Stimulated activated CD4-positive, alpha-beta T cell treated with anti-CD3 and anti-CD28 coated beads, TNF-alpha, amount 100 ng/mL, for 24 hours (primary cell): ENCODE measurements at places on chromosomes 12 and 14.

DNA sequence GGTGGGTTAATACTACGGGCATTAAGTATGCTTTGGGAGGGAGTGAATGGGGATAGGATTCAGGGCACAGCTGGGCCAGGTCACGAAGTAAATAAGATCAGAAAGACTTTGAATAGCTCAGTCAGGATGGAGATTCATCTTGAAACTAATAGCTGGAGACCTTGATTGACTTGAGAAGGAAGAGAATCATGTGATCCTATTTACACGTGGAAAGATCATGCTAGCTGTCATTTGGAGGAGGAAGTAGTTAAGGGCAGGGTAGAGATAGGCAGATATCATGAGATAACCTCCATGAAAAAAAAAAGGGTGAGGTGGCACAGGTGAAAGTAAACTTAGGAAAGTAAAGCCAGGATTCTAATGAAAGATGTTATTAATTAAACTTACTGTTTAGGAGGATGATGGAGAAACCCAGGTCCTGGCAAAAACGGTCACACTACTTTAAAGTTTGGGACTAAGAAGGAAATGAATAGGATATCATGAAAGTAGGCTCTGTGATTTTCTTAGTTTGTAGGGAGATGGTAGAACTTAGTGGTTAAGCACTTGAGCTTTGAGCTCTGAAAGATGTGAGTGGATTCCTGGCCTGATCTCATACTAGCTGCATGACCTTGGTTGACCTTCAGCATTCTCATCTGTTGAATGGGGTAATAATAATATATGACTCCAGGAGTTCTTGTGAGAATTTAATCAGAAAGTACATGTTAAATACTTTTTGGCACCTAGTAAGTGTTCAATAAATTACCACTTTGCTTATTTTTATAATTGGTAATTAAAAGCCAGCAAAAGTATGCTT is 439.0 kb downstream of the NRXN3 start:
- no peak for DNase-seq

DNA sequence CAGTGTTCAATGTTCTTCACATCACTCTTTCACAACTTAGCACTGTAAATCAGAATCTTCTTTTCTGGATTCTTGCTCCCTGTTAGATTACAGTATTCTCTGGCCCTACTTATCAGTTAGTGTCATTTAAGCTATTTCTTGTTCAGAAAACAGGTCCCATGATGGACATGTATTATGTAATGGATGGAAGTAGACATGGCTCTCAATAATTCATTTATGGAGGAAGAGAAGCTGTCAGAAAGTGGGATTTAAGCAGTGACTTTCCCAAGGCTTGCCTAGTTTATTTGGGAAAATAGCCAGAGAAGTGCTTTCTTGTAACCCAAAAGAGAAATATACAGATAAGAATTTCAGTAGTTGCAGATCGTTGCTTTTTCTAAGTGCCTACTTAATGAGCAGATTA is 1.6 kb downstream of the ERC1 start:
- no peak for DNase-seq

- DNase-seq, result no peak
Measured at GRCh38 chr14:53193193-53193592, 40.1 kb upstream of the DDHD1 start.

DNA sequence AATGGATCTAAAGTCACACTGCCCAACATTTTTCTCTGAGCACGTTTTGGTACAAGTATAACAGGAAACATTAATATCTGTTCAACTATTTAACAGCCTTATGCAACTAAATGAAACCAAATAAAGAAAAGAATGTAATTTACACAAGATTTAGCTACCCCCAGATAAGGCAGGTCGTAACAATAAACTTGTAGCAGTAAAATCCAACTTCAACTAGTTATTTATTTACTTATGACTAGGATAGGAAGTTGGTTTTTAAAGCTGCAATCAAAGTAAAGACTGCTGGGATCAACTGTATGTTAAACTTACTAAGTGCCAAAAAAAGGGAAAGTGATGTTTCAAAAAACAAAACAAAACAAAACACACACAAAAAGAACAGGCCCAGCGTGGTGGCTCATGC is 30.9 kb downstream of the FERMT2 start:
- no peak for DNase-seq

DNA sequence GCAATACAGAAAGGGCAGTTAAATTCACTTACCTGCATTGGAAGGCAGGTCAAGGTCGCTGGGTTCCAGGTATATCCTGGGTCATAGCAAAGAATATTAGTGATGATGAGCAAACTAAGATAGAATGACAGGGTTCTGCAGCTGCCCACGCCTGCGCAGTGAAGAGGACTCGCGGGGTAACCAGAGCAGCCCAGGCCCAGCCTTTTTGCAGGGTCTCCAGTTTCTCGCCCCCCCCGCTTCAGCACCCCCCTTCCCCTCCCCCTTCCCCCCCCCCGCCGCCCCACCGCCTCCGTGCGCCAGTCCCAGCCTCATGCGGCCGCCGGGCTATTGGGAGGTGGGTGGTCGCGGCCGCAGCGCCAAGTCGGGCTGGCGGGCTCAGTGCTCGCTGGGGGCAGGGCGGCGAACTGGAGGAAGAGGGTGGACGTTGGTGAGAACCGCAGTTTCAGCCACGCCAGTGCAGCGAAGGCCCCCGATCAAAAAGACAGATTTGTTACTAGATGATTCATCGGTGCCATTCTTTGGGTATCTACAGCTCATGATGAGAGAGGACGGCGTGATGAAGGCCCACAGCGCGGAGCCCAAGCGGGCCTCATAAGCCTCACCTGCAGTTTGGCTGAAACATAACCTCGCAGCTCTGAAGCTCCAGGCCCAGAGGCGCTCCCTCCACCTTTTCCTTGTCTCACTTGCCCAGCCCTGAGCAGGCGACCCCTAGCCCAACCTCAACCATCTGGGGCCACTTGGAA is 20.2 kb downstream of the SLC2A3 start:
- no peak for DNase-seq

DNA sequence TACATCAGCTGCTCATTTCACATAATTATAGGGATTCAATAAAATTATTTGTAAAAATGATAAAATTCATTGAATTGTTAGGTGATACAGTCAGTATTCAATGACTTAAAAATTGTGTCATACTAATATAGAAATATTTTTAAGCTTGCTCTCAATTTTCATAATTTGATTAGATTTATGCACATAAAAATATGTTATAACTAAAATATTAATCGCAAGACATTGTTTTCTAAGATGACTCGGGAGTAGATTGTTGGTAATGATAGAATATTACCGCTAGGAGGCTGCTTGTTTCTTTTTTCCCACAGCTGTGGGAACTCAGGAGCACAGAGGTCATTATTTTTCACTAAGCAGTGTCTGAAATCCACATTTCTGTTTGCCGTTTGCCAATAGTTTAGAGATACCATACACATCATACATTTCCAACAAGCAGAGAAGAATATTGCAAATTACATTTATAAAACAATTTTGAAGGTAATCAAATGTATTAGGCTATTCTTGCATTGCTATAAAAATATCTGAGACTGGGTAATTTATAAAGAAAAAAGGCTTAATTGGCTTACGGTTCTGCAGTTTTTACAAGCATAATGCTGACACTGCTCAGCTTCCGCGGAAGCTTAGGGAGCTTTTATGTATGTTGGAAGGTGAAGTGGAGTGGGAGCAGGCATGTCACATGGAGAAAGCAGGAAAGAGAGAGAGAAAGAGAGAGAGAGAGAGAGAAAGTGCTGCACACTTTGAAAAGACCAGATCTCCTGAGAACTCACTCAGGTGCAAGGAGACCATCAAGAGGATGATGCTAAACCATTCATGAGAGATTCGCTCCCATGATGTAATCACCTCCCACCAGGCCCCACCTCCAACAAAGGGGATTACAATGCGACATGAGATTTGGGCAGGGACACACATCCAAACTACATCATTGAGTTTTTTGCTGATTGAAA is 9.2 kb downstream of the CD69 start:
- DNase-seq, result no peak

DNA sequence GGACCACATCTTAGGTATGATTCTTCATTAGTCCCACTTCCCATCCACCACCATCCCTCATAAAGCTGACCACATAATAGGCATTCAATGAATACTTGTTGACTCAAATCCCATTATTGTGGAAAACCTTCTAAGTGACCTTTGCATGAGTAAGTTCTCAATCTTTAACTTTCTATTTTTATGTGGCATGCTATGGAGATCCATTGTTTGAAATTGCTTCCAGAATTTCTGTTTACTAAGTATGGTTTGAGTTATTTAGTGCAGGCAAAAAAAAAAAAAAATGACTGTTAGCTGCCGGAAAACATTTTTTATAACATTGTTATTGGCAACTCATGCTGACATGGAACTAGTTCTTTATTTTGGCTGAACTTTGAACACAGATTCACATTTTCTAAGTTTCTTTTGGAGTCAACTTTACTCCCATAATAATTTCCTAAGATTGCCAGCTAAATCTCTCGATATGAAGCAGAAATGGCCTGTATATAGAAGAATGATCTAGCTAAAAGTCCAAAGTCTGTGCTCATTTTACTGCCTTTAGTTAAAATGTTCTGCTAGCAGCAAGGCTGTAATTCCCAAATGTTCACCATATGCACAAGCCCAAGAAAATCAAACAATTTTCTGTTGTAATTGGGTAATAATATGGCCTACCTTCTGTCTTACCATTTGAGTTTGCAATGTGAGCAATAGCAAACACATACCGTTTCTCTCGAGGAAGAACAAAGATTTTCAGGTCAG is 77.9 kb downstream of the PTGER2 start:
- DNase-seq, result no peak

- no peak for DNase-seq
Measured at GRCh38 chr12:4025181-4026019, 152.2 kb upstream of the PARP11 start.

DNA sequence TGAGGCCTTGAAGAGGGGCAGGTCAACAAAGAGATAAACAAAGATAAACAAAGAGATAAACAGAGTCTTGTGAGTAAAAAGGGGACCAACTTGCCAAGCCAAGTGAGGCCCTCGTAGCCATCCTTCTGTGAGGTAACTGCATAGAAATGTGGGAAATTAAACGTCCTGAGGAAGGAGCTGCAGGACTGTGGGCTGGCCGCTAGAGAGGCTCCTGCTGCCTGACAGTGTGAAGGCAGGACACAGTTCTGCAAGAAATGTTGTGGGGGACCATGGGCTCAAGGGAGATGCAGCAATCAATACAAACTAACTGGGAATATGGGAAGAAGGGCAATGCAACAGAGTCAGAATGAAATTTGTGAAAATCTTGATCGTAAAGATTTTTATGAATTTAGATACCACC is 91.9 kb downstream of the SLC8A3 start:
- DNase-seq, result no peak

DNA sequence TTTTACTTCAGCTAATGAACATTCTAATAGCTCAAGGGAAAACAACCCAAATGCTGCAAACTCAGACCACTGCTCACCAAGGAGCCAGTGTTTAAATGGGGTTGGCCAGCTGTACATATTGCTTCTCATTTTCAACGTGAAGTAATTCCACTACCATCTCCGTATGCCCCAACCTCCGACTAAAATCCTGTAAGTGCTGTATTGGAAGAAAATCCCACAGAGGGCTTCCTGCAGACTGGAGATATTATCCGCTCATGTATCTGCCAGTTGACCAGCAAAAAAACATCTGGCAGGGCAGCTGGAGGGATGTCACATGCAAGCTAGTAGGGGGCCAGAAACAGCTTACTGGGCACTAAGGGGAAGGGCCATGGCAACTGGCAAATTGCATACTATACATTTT is 485.0 kb downstream of the SNAPC1 start:
- no peak for DNase-seq

DNA sequence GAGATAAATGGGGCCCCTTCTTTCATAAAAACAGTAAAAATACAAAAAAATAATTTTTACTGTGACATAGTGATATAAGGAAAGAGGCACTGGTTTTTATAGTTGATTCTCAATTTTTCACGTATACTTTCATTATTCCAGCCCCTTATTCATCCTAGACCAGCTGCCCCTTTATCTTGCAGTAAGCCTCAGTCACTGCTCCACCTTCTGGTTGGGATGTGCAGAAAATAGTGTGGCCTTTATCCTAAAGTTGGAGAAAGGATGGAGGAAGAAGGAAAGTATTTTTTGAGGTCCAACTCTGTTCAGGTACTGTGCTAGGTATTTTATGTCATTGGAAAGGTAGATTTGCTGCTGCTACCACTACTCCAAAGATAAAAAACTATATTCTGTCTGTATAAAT is 172.7 kb downstream of the ANO6 start:
- DNase-seq, result no peak

- no peak for DNase-seq
Measured at GRCh38 chr14:34027990-34028495, 77.2 kb upstream of the EGLN3 start.

- DNase-seq, result no peak
Measured at GRCh38 chr12:102571889-102572288, 91.5 kb upstream of the IGF1 start.

DNA sequence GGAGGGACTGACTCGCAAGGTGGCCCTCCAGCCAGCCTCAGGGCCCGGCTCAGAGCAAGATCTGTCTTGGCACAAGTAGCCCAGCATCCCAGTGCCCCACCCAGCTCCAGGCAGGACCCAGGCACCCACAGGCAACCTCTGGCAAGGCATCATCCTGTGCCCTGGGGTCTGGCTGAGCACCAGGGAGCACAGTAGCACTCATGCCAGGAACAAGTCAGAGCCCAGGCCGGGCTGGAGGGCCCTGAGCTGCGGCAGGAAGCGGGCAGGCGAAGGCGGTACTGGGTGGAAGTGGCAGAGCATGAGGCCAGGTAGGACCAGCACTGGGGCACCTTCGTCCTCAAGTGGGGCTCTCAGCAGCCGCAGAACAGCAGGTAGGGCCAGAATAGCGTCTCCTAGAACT is 5.2 kb upstream of the DIO3 start:
- no peak for DNase-seq

GRCh38 chr12:13218641-13219040 is 22.1 kb downstream of the EMP1 start:
- no peak for DNase-seq

DNA sequence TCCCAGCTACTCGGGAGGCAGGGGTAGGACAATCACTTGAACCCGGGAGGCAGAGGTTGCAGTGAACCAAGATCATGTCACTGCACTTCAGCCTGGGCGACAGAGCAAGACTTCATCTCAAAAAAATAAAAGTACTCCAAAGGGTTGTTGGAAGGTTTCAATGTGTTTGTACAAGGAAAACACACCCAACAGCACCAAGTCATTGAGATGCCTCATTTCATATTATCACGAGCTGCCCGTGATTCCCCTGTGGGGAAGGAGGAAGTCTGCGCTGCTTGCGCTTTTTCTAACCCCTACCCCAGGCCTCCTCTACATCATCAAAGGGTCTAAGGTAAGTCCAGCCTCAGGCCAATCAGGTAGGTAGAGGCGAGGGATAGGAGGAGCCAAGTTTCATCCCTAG is 73.6 kb downstream of the KDM2B start:
- DNase-seq, result no peak

- no peak for DNase-seq
Measured at GRCh38 chr12:32205731-32206130, 99.1 kb downstream of the BICD1 start.

DNA sequence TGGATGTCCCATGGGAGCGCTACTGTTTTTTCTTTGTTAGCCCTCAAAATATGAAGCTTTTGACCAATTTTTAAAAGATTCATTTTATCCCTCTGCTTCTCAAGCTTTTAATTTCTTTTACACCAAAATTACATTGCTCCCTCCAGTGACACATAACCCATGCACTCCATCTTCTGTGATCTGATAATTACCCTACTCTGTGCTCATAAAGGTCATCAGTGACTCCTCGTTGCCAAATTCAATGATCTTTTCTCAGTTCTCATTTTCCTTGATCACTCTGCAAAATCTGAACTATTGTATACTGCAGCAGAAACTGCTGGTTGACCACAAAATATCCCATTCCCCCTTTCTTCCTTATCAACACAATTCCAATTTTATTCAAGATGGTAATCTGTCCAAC is 8.7 kb upstream of the PTGDR start:
- no peak for DNase-seq

- no peak for DNase-seq
Measured at GRCh38 chr12:7498809-7499208, 4.8 kb downstream of the CD163 start.
